IMR-90 (cell line): ENCODE measurements at places on chromosomes 3 and 15. TPM values are rescaled to one million over a fixed set of nuclear protein-coding genes. Genes with fewer than 3 reads are reported as not detected.

The FGF7 gene
- 34.8 and 69.2 TPM in 2 replicates for total RNA-seq

DNA sequence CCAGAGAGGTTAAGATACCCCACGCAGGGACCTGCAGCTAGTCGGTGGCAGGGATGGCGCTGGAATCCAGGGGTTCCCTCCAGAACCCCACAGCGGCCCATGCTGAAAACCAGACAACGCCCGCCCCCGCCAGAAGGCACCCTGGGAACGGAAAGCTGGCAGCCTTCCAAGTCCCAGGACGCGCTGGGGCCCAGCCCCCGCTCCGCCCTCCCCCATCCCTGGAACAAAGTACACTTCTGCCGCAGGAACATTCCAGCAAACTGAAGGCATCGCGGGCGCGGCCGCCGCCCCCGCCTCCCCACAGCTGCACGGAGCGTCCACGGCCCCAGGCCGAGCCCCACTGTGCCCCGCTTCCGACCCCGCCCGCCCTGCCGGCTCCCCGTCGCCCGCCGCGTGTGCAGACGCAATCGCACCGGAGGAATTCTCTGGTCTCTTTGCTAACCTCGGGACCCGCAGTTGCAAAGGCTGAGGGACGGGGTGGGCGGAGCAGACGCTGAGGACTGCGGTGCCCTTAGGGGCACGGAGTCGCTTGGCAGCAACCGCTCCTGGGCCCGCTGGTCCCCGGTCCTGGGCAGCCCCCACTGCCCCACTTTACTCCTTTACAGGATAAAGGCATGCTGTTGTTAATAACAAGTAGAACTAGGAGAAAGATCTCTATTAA is 44.8 kb upstream of the RNU6-1 start:
- DNase-seq: peak; percentile 54

DNA sequence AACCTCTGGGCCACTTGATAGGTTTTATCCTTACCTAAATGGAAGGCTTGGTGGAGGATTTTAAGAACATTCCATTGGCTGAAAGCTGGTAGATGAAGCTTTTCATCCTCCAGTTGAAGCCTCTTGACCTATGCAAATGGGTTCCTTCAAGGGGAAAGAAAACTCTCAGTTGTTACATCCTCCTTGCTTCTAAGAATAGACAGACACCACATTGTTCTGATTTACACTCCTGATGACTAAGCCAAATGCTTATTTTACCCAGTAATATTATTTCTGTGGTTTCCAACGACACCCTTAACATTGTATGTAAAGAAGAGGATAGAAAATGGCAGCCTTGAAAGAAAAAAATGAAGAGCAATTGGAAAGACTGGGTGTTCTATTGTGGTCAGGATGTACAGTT is 480.5 kb downstream of the OTOL1 start:
- DNase-seq: peak; percentile 44

- DNase-seq: no peak
Observed at GRCh38 chr3:37024820-37025405, 31.6 kb downstream of the MLH1 start.

DNA sequence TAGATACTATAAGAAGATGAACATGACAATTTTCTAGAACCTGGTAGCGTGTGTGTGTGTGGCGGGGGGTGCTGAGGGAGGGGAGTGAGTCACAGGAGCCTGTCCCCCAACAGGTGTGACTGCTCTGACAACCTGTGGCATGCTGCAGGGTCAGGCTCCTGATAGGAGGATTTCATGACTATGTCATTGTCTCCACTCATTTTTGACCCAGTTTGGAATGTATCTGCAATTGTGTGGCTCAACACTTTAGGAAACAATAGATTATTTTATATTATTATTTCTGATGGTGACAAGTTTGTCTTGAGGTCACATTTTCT is 9.3 kb upstream of the VILL start:
- DNase-seq: no peak

The IFT122 gene
- 27.2 and 28.0 TPM in 2 replicates for total RNA-seq

DNA sequence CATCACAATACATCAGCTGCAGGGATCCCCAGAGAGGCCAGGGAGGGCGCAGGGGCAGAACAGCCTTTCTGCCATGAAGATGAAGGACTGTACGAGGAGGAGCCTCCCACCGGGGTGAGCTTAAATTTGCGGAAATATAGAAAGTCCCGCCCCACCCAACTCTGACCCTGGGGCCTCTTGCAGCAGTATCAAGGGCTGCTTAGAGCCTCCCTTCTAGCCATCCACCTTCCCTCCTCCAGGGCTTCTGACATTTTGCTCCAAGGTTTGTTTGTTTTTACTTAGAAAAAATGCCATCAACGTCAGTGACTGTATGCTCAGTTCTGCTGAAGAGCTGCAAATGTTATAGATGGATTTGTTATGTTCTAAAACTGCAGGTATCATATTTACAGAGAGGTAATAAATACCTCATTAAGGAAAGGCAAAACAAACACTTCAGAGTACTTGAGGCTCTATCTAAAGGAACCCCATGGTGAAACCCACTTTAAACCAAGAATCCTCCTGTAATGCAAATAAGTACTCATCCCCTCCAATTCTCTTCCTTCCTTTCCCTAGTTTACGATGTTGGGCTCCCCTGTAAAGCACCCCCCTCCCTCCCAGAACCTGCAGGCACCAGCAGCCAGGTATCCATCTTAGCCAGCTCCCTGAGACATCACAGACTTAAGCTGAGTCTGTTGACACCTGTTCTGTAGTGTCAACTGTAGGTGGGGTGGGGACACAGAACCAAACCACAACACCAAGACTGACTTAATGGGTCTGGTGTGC is 30.5 kb downstream of the RFTN1 start:
- DNase-seq: peak; percentile 39

The HYAL1 gene
- total RNA-seq: under 0.01 and 0.36 TPM in 2 replicates

The GRK7 gene
- not detected in 2 replicates for total RNA-seq

The PARP15 gene
- total RNA-seq: not detected in 2 replicates

DNA sequence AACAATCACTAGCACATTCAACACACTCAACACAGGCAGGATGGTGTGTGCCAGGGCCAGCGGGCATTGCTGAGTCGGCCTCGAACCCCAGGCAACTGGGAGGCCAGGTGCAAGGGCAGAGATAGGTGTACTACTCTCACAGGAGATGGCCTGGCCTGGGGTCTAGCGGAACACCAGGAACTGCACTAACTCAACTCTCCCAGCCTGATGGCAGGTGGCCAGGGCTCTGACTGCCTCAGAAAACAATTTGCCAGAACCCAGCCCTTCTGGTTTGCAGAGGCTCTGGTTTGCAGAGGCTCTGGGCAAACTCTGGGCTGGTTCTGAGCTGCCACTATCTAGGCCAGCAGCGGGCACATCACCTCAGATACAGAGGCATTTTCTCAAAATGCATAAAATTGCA is 229.2 kb upstream of the CHRNA7 start:
- DNase-seq: no peak

The DUOX1 gene
- total RNA-seq: not detected in 2 replicates

DNA sequence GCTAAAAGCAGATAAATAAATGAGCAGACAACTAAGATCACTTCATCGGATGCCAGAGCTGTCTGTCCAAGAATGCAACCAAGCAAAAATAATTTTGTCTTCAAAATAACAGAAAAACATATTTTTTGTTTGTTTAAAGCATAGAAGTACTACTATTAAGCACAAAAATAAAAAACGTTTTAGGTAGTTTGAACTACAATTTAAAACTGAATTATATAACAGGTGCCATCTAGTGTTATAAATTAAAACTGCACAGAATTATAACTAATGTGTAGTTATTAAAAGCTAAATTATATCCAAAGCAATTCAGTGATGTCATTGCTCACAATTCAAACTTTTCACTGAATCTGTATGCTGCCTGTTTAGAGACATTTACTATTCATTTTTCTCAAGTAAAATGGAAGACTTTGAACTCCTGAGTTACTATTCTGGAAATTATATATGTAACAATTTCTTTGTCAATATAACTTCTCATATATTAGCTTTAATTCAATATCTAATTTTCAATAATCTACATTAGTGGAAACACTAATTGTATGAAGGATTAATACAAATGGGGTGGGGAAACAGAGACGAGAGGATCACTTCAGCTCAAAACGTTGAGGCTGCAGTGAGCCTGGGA is 29.5 kb downstream of the LINS1 start:
- DNase-seq: peak; percentile 23

The CCDC13 gene
- 0.18 and 0.28 TPM in 2 replicates for total RNA-seq

DNA sequence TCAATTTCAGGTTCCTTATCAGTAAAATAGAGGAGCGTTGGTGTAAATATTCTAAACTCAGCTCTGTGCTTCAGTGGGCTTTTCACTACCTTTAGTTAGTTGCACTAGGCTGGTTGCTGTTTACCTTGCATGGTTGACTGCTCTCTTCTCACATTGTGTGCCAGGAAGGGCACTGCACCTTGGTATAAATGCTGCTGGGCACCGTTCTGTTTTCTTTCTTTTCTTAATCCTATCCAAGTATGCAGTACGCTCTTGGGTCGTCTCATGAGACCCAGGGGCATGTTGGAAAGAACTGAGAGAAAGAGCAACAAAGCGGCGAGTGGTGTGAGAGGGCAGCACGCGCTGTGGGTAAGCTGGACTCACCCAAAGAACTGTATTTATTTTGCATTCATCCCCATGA is 22.4 kb downstream of the KCNMB2 start:
- DNase-seq: no peak

- DNase-seq: peak; percentile 11
Observed at GRCh38 chr3:24686808-24687207, 192.2 kb upstream of the THRB start.

GRCh38 chr3:31610700-31611275 is 78.1 kb downstream of the STT3B start:
- peak; percentile 66 for DNase-seq

The CRYBG3 gene
- 23.9 and 26.2 TPM in 2 replicates for total RNA-seq

The CDC25A gene
- 9.7 and 10.6 TPM in 2 replicates for total RNA-seq
